ENCODE measurements at places on chromosomes 2 and 18. TPM values are rescaled to one million over a fixed set of nuclear protein-coding genes. Genes with fewer than 3 reads are reported as not detected.

GRCh38 chr18:3703732-3704176 lies 253.8 kb downstream of the TGIF1 start:
- peaks cover 2% of the 10 kb centered on the region for H3K27me3 ChIP-seq
- H3K36me3 ChIP-seq, result no peaks in the 10 kb centered on the region
- H3K4me3 ChIP-seq, result peak overlapping the region; percentile 2
- no peak overlapping the region for H3K27ac ChIP-seq
- no peak for DNase-seq

Gene ANKRD30BL
- total RNA-seq, result not detected

Gene C2orf78
- total RNA-seq, result not detected

DNA sequence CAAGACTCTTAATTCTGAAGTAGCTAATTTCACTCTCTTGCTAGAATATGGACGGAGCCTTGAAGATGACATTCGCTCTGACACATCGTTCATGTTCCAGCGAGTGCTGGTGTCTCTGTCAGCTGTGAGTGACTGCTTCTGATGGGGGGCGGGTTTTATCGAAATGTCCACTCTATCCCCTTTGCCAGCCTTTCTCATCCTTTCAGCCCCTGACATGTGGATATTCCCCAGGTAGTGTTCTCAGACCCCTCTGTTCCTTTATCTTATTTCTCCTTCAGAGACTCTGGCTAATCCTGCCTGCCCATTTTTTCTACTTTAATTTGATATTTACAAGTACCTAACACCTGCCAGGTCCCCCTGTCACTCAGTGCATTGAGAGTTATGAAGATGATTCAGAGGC lies 18.9 kb upstream of the GMCL1 start:
- no peaks in the 10 kb centered on the region for H3K27me3 ChIP-seq
- H3K4me1 ChIP-seq, result no peaks in the 10 kb centered on the region
- H3K36me3 ChIP-seq, result peaks cover 9% of the 10 kb centered on the region
- H3K4me3 ChIP-seq, result no peak overlapping the region
- DNase-seq, result no peak

GRCh38 chr2:218005028-218005427 lies 2.2 kb upstream of the TNS1 start:
- H3K4me3 ChIP-seq, result no peak overlapping the region

- no peaks in the 10 kb centered on the region for H3K36me3 ChIP-seq
- no peaks in the 10 kb centered on the region for H3K27me3 ChIP-seq
- H3K4me1 ChIP-seq, result no peaks in the 10 kb centered on the region
- peak overlapping the region; percentile 29 for H3K27ac ChIP-seq
These were observed 440.1 kb downstream of the MTX2 start for GRCh38 chr2:176709149-176709951.

DNA sequence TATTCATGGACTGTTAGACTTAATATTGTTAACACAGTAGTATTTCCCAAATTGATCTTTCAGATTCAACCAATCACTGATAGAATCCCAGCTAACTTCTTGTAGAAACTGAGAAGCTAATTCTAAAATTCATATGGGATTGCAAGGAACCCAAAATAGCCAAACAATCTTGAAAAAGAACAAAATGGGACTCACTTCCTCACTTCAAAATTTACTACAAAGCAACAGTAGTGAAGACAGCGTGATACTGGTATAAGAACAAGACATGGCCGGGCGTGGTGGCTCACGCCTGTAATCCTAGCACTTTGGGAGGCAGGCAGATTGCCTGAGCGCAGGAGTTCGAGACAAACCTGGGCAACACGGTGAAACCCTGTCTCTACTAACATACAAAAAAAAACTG lies 46.3 kb downstream of the ATL2 start:
- peaks cover 12% of the 10 kb centered on the region for H3K36me3 ChIP-seq
- DNase-seq, result no peak
- H3K4me1 ChIP-seq, result peaks cover 29% of the 10 kb centered on the region
- H3K27ac ChIP-seq, result no peak overlapping the region

GRCh38 chr2:33383855-33384598 lies 92.4 kb upstream of the RASGRP3 start:
- no peak for DNase-seq
- no peaks in the 10 kb centered on the region for H3K27me3 ChIP-seq
- H3K4me3 ChIP-seq, result no peak overlapping the region
- H3K27ac ChIP-seq, result no peak overlapping the region

- no peaks in the 10 kb centered on the region for H3K27me3 ChIP-seq
- no peaks in the 10 kb centered on the region for H3K4me1 ChIP-seq
- H3K27ac ChIP-seq, result no peak overlapping the region
- no peaks in the 10 kb centered on the region for H3K36me3 ChIP-seq
These were observed 185.8 kb downstream of the NDUFA10 start for GRCh38 chr2:239839306-239839705.

DNA sequence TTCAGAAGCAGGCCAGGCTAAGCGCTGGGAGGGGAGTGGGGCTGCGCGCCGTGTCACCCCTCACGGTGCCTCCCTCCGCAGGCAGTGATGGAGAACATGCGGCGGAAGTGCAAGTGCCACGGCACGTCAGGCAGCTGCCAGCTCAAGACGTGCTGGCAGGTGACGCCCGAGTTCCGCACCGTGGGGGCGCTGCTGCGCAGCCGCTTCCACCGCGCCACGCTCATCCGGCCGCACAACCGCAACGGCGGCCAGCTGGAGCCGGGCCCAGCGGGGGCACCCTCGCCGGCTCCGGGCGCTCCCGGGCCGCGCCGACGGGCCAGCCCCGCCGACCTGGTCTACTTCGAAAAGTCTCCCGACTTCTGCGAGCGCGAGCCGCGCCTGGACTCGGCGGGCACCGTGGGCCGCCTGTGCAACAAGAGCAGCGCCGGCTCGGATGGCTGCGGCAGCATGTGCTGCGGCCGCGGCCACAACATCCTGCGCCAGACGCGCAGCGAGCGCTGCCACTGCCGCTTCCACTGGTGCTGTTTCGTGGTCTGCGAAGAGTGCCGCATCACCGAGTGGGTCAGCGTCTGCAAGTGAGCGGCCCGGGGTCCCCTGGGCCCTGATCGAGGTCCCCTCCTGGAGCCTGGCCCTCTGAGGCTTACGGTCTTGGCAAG lies 12.2 kb downstream of the WNT10A start:
- no peaks in the 10 kb centered on the region for H3K36me3 ChIP-seq
- peaks cover 21% of the 10 kb centered on the region for H3K4me1 ChIP-seq
- H3K27me3 ChIP-seq, result peaks cover 42% of the 10 kb centered on the region
- peak overlapping the region; percentile 37 for H3K4me3 ChIP-seq
- H3K27ac ChIP-seq, result no peak overlapping the region

DNA sequence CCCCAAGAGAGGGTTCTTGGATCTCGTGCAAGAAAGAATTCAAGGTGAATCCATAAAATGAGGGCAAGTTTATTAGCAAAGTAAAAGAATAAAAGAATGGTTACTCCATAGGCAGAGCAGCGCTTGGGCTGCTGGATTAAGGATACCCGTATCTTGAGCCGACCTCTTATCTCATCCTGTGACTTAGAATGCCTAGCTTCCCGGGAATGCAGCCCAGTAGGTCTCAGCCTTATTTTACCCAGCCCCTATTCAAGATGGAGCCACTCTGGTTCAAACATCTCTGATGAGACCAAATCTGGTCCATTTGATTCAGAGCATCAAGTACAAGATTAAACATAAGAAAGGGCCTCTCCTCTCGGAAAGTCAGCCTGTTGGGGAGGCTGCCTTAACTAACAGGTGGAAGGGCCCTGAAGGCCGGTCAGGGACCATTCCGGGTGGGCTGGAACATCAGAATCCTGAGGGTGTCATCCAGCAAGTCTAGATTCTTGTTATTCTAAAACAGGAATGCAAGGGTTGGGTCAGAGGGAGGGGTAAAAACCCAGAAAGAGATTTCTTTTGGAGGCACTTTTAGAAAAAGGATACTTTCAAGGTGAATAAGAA lies 5.8 kb downstream of the PSD4 start:
- no peaks in the 10 kb centered on the region for H3K4me1 ChIP-seq
- H3K4me3 ChIP-seq, result no peak overlapping the region
- H3K27ac ChIP-seq, result no peak overlapping the region
- no peaks in the 10 kb centered on the region for H3K27me3 ChIP-seq
- no peaks in the 10 kb centered on the region for H3K36me3 ChIP-seq

Gene TRPM8
- not detected for total RNA-seq

Gene MTX2
- 34.5 TPM for total RNA-seq

GRCh38 chr2:39919511-39920306 lies 140.7 kb upstream of the THUMPD2 start:
- H3K4me1 ChIP-seq, result no peaks in the 10 kb centered on the region
- H3K4me3 ChIP-seq, result no peak overlapping the region
- H3K27ac ChIP-seq, result no peak overlapping the region
- H3K36me3 ChIP-seq, result no peaks in the 10 kb centered on the region
- peak; percentile 61 for DNase-seq

DNA sequence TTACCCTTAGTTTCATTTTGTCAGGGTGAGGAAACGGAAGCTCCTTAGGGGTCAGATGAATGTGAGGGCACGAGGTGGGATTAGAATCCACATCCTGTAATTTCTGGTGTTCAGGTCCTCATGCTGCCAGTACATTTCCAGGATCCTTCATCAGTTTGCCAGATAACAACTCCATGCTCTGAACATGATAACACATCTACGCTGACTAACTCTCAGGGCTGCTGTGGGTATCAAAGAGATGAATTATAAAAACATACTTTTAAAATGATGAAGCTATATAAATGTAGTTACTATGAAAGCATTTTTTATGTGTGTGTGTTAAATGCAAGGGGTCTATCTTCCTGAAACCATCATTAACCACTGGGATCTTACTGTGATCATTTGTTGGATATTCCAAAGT lies 325.9 kb downstream of the SLC8A1 start:
- H3K4me3 ChIP-seq, result no peak overlapping the region
- no peaks in the 10 kb centered on the region for H3K36me3 ChIP-seq
- H3K27me3 ChIP-seq, result no peaks in the 10 kb centered on the region

- no peak overlapping the region for H3K4me3 ChIP-seq
- no peaks in the 10 kb centered on the region for H3K36me3 ChIP-seq
- no peak overlapping the region for H3K27ac ChIP-seq
- DNase-seq, result no peak
These were observed 131.3 kb downstream of the TPO start for GRCh38 chr2:1544478-1545069.

Gene SMAD2
- 56.1 TPM for total RNA-seq

- peaks cover 5% of the 10 kb centered on the region for H3K4me1 ChIP-seq
- H3K4me3 ChIP-seq, result no peak overlapping the region
- DNase-seq, result no peak
- H3K27me3 ChIP-seq, result no peaks in the 10 kb centered on the region
These were observed 242.1 kb upstream of the MYT1L start for GRCh38 chr2:2573205-2573604.

DNA sequence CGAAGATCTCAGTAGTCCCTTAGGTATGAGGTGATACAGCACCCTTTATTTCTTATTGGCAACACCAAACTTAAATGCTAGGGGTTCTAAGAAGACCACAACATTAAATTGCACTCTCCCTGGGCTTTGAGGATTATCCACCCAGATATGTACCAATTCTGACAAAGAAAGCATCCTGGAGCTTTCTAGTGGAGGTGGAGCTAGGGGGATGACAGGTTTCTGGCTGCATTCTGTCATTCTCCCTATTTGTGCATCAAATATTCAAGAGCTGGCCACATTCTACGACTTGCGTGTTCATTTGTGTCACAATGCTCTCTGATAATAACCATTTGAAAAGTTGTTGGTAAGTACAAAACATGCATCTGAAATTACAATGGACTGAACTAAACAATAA lies 111.1 kb downstream of the CDH2 start:
- no peak for DNase-seq
- H3K36me3 ChIP-seq, result no peaks in the 10 kb centered on the region
- H3K27me3 ChIP-seq, result no peaks in the 10 kb centered on the region
- no peak overlapping the region for H3K4me3 ChIP-seq

DNA sequence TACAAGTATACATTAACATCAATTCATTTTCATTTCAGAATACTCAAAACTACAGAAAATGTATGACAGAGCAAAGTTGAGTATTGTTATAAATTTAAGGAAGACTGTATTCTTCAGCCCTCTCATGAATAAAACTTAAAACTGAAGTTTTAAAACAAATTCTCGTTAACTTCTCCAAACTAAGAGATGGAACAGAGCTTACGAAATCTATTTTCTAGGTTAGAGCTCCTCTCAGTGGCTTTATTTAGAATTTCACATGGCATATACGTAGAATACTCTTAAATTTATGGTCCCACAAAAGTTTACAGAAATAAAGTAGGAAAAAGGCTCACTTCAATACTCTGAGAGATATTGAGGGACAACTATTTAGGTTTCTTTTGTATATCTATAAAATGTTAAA lies 612.1 kb downstream of the KCNJ3 start:
- H3K4me1 ChIP-seq, result no peaks in the 10 kb centered on the region
- no peaks in the 10 kb centered on the region for H3K27me3 ChIP-seq
- no peak overlapping the region for H3K4me3 ChIP-seq
- DNase-seq, result no peak
- H3K27ac ChIP-seq, result no peak overlapping the region
- no peaks in the 10 kb centered on the region for H3K36me3 ChIP-seq

- no peak overlapping the region for H3K4me3 ChIP-seq
- H3K27ac ChIP-seq, result no peak overlapping the region
- no peaks in the 10 kb centered on the region for H3K27me3 ChIP-seq
- no peak for DNase-seq
These were observed 2.4 kb downstream of the GFPT1 start for GRCh38 chr2:69384618-69385081.

Measured in sigmoid colon (tissue), 7 donors.